ENCODE measurements at places on chromosomes 16 and 17. TPM values are rescaled to one million over a fixed set of nuclear protein-coding genes. Genes with fewer than 3 reads are reported as not detected.

Gene KRT13
- not detected for total RNA-seq

Gene CCDC102A
- 13.2 TPM for total RNA-seq

Gene ASPHD1
- 4.0 TPM for total RNA-seq

Gene PSMC5
- total RNA-seq, result 50.2 TPM

Gene DHRS7C
- total RNA-seq, result not detected

Gene CBX4
- total RNA-seq, result 16.8 TPM

Gene CACNG5
- not detected for total RNA-seq

Gene SUMO2
- 66.8 TPM for total RNA-seq

Gene SCNN1B
- total RNA-seq, result not detected

Gene XYLT1
- total RNA-seq, result 1.4 TPM

Gene TEX14
- total RNA-seq, result 0.10 TPM
